ENCODE measurements at places on chromosomes 13 and 19. TPM values are rescaled to one million over a fixed set of nuclear protein-coding genes. Genes with fewer than 3 reads are reported as not detected.

ZNF563 gene
- total RNA-seq: 2.8 TPM

C19orf67 gene
- total RNA-seq: not detected

ERICH4 gene
- not detected for total RNA-seq

DNA sequence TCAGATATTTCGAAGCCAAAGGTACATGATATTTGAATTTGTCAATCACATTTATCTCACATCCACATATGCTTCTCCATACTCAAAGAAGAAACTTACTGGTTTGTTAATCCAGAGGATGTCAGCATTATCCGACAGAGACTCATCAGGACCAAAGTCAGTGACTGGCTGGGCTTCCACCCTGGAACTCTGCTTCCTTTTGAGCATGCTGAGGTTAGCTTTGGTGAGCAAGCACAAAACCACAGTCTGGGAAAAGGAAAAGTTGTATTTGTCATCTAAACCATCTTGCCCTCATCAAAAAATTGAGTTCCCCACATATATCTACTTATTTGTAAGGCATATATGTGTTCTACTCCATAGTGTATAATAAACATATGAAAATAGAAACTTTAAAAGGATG lies 17.4 kb downstream of the NALCN start:
- H3K27ac ChIP-seq: no peak overlapping the region
- H3K27me3 ChIP-seq: no peaks in the 10 kb centered on the region
- no peaks in the 10 kb centered on the region for H3K36me3 ChIP-seq
- DNase-seq: no peak
- no peak overlapping the region for H3K4me3 ChIP-seq

- no peak overlapping the region for H3K4me3 ChIP-seq
- H3K27me3 ChIP-seq: no peaks in the 10 kb centered on the region
- H3K36me3 ChIP-seq: no peaks in the 10 kb centered on the region
- DNase-seq: no peak
- H3K27ac ChIP-seq: no peak overlapping the region
These were observed 929.8 kb upstream of the SLITRK1 start for GRCh38 chr13:84812078-84812477.

SIGLEC12 gene
- not detected for total RNA-seq

CEACAM20 gene
- not detected for total RNA-seq

VSTM1 gene
- not detected for total RNA-seq

GRCh38 chr13:112341976-112342735 lies 34.0 kb upstream of the SPACA7 start:
- H3K4me3 ChIP-seq: no peak overlapping the region
- no peak for DNase-seq
- H3K27me3 ChIP-seq: peaks cover 16% of the 10 kb centered on the region

DNA sequence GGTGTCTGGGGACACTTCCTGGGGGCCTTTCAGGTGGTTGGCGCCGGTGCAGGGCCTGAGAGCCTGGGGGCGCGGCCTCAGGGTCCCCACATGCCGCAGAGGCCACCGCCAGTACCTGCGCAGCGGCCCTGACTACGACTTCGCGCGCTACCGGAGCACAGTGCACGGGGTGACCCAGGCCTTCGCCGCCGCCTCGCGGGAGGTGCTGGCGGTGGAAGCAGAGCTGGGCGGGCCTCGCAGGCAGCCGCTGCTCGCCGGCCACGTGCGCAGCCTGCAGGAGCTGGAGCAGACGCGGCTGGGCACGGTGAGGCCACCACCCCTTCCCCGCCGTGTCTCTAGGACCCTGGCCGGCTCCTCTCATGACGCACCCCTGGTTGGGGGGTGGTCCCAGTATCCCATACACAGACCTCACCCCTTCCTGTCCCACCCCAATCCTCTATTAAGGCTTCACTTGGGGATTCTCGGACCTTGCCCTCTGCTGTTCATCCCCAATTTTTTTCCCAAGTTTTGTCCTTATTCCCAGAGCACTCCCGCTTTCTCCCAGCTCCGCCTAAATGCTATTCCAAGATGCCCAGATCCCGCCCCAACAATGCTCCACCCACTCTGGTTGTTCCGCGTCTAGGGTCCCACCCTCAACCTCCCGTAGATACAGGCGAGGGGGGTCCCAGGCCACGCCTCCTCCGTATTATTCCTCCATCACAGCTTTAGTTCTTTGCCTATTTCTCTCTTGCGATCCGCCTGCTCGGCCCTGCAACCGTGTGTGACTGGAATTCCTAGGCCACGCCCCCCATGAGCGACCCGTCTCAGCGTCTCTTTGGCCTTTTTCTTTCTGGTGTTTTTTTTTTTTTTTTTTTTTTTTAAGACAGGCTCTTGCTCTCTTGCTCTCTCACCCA lies 1.0 kb downstream of the REX1BD start:
- H3K36me3 ChIP-seq: peaks cover 12% of the 10 kb centered on the region
- H3K27ac ChIP-seq: peak overlapping the region; percentile 84
- no peaks in the 10 kb centered on the region for H3K27me3 ChIP-seq
- DNase-seq: peak; percentile 67

DNA sequence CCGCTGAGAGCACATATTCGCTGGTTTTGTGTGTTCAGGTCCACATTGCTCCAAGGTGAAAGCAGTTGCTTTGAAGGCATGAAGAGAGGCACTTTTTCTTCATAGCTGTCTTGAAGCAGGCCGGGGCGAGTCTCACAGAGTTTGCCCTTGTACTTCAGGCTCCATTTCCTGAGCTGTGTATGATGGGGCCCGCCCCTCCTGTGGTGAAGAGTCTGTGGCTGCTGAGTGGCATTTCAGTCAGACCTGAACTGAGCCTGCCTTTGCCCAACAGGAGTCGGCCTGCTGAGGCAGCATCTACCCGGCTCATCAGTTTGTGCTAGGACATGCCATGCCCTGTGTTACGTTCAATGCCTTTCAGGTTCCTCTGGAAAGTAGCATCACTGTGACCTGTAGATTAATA lies 44.4 kb upstream of the C1QTNF9 start:
- no peak overlapping the region for H3K27ac ChIP-seq
- H3K4me1 ChIP-seq: peaks cover 9% of the 10 kb centered on the region
- H3K27me3 ChIP-seq: no peaks in the 10 kb centered on the region
- H3K36me3 ChIP-seq: no peaks in the 10 kb centered on the region

DNA sequence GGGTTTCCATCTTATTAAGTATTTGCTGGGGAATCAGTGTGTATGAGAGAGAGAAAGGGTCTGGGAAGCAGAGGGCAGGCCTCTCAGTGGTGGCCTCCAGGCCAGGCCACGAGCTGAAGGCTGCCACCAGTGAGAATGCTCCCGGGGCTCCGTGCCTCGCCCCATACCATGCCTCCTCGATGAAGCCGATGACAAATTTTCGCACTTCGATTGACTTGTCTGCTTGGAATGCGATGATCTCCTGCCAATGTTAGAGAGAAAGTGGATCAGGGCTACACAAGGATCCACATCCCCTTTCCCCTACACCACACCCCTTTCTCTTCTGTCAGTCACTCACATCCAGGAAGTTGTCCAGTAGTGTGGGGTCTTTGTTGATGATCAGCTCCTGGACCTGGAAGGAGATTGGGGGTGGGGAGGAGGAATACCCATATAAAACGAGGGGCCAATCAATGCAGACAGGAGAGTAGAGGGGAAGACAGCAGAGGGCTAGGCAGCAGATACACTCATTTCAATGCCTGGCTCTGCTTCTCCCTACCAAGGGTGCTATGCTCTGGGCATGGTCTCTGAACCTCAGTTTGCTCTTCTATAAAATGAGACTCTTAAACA lies 10.7 kb downstream of the SYMPK start:
- H3K27me3 ChIP-seq: no peaks in the 10 kb centered on the region
- no peak overlapping the region for H3K27ac ChIP-seq
- no peaks in the 10 kb centered on the region for H3K4me1 ChIP-seq
- DNase-seq: no peak

DNA sequence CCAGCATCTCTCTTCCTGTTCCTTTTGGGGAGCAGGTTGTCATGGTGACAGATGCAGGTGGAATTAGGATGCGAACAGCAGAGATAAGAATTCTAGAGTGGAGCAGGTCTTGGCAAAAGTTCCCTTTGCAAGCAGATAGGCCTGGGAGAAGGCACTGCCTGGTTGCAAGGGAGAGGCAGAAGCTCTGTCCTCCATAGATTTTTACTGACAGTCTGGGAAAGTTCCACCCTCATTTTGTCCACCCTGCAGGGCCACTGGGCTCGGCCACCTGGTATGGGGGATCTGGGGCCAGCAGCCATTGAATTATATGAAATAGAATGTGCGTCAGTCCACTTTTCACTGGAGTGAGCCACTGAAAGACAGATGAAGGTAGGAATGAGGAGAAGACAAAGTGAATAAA lies 141.7 kb downstream of the IER2 start:
- H3K4me1 ChIP-seq: no peaks in the 10 kb centered on the region
- H3K4me3 ChIP-seq: no peak overlapping the region
- no peaks in the 10 kb centered on the region for H3K27me3 ChIP-seq
- DNase-seq: no peak
- H3K36me3 ChIP-seq: no peaks in the 10 kb centered on the region

RNF113B gene
- total RNA-seq: not detected

SLC7A10 gene
- not detected for total RNA-seq

DNA sequence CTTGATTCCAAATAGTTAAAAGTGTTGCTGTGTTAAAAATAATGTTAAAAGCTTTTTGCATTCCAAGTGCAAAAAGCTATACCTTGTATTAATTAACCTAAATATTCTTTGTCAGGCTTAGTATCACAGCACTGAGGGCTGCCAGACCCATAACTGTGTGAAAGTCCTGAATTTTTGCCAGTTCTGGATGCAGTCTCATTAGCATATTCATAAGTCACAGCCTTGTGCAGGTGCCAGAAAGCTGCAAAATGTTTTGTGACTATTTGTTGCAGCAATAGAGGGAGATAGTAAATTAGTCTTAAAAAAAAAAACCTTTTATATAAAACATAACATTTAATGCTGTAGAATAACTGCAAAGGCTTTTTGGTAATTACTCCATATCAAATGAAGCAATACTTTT lies 56.6 kb downstream of the SLITRK1 start:
- H3K4me3 ChIP-seq: no peak overlapping the region
- no peak for DNase-seq
- no peak overlapping the region for H3K27ac ChIP-seq
- no peaks in the 10 kb centered on the region for H3K27me3 ChIP-seq

KHSRP gene
- 49.1 TPM for total RNA-seq

- H3K27me3 ChIP-seq: no peaks in the 10 kb centered on the region
- DNase-seq: no peak
- no peaks in the 10 kb centered on the region for H3K36me3 ChIP-seq
- H3K27ac ChIP-seq: peak overlapping the region; percentile 97
- peak overlapping the region; percentile 96 for H3K4me3 ChIP-seq
- H3K4me1 ChIP-seq: peaks cover 28% of the 10 kb centered on the region
These were observed 1420.3 kb downstream of the UQCRFS1 start for GRCh38 chr19:27792576-27793127.

ADGRE3 gene
- total RNA-seq: not detected
